ENCODE measurements at places on chromosomes 1 and 21.

GRCh38 chr1:199313444-199313843 lies 674.6 kb downstream of the PTPRC start:
- DNase-seq = no peak

DNA sequence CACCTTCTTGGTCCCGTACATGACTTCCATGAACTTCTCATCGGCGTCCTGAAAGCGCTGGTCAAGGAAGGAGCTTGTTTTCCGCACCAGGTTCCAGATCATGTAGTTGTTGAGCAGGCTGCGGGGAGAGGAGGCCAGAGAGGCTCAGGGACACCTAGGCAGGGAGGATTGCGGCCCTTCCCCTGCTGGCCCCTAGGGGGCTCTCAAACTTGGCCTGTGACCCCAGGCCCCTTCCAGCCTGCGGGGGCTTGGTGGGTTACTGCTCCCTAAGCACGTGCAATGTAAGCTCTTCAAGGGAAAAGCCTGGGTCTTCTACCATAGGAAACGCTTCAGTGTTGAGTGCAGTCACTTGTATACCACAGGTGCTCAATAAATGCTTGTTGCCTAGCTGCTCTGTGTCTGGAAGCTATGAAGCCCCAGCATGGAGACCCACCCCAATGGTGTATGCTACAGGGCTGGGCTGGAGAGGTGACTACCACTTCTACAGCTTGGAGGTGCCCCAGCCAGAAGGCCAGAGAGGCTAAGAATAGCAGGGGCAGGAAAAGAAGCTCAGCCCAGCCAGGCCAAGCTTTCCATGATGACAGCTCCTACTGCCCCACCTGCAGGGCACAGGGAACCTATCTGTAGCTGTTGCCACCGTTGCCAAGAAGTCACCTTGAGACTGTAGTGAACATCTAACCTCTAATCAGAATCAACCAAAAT lies 45.1 kb downstream of the ECE1 start:
- DNase-seq = no peak

DNA sequence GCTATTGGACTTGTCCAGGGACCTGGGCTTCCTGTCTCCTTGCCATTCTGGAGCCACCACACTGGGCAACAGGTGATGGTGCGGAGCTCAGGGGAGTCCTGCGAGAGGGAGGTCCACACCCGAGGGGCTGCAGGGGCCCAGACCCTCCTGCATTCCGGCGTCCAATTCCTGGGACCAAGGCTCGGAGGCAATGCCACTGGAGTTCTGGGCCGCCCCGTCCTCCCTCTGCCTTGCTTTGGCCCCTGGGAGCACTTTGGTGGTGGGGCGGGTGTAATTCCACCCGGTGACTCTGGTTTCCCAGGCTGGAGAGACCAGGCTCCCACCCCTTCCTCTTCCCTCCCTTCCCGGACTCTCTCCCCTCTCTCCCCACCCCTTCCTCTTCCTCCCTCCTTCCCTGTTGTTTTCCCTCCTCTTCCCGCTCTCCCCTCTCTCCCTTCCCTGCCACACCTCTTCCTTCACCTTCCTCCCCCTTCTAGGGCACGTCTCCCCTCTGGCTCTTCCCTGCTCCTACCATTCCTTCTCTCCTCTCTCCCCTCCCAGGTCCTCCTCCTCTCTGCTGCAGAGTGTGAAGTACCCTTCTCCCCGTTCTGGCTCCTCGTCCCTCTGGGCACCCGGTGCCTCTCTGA lies 2.0 kb downstream of the PRKCZ start:
- no peak for DNase-seq

DNA sequence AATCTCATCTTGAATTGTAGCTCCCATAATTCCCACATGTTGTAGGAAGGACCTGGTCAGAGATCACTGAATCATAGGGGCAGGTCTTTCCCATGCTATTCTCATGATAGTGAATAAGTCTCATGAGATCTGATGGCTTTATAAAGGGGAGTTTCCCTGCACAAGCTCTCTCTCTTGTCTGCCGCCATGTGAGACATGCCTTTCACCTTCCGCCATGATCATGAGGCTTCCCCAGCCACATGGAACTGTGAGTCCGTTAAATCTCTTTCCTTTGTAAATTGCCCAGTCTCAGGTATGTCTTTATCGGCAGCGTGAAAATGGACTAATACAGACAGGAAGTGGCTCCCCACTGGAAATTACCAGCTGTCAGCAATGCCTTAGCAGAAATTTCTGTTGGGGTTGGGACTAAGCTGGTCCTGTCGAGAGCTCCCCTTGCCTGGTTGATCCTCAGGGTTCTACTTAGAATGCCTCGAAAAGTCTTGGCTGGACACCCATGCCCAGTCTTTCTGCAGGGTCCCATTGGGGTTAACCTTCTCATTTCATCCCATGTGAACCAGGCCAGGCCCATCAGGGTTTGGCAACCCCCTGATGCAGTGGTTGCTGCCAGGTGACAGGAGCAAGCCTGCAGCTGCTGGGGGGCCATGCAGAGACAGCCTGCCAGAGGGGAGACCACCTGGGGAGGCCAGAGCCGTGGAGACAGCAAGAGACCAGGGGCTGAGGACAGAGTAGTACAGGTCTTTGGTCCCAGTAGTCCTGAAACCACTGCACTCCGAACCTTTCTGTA lies 2.8 kb upstream of the ABCG1 start:
- DNase-seq = no peak

Measured in activated naive CD4-positive, alpha-beta T cell (primary cell).